Smooth muscle cell of trachea (primary cell): ENCODE measurements at places on chromosomes 4 and X. TPM values are rescaled to one million over a fixed set of nuclear protein-coding genes. Genes with fewer than 3 reads are reported as not detected.

The PRKG2 gene
- 23.3 and 41.9 TPM in 2 replicates for total RNA-seq

The UGT2B17 gene
- total RNA-seq, result not detected in 2 replicates

The SSX2B gene
- total RNA-seq, result not detected in 2 replicates

The PRDM5 gene
- 21.8 and 23.4 TPM in 2 replicates for total RNA-seq

The FAM9C gene
- total RNA-seq, result under 0.01 TPM in 1 of 2 replicates, not detected in the other

The SOWAHB gene
- under 0.01 and 0.17 TPM in 2 replicates for total RNA-seq

The WNK3 gene
- total RNA-seq, result 0.15 and 0.17 TPM in 2 replicates

The MAGEA2 gene
- total RNA-seq, result not detected in 2 replicates

The PHKA1 gene
- 6.5 and 6.8 TPM in 2 replicates for total RNA-seq

The XK gene
- under 0.01 TPM in 2 replicates for total RNA-seq

The FRMD7 gene
- total RNA-seq, result under 0.01 TPM in 1 of 2 replicates, not detected in the other

The SPP1 gene
- 0.29 and 0.83 TPM in 2 replicates for total RNA-seq

The EMCN gene
- 0.29 TPM in 1 of 2 replicates, not detected in the other for total RNA-seq

The UCP1 gene
- not detected in 2 replicates for total RNA-seq

The TAF7L gene
- 0.50 and 0.58 TPM in 2 replicates for total RNA-seq

The MEPE gene
- not detected in 2 replicates for total RNA-seq

The FSTL5 gene
- total RNA-seq, result under 0.01 TPM in 2 replicates

The CABS1 gene
- not detected in 2 replicates for total RNA-seq

The STARD8 gene
- 6.3 and 7.3 TPM in 2 replicates for total RNA-seq

The SATL1 gene
- total RNA-seq, result not detected in 2 replicates

The KCNE5 gene
- total RNA-seq, result 0.58 and 0.66 TPM in 2 replicates

The RAB33A gene
- total RNA-seq, result 1.3 and 3.8 TPM in 2 replicates

The MAGED4B gene
- 44.5 and 53.1 TPM in 2 replicates for total RNA-seq

The DMP1 gene
- not detected in 2 replicates for total RNA-seq

The BEX5 gene
- not detected in 2 replicates for total RNA-seq

The RTL5 gene
- total RNA-seq, result 2.8 and 6.3 TPM in 2 replicates

The RIBC1 gene
- total RNA-seq, result 0.87 and 0.99 TPM in 2 replicates

The SUPT20HL2 gene
- total RNA-seq, result not detected in 2 replicates

The POU3F4 gene
- not detected in 2 replicates for total RNA-seq

The RS1 gene
- total RNA-seq, result not detected in 2 replicates

The VMA21 gene
- 44.7 and 50.9 TPM in 2 replicates for total RNA-seq

The GC gene
- not detected in 2 replicates for total RNA-seq

The MRPS18C gene
- 15.4 and 36.2 TPM in 2 replicates for total RNA-seq

The DRD5 gene
- not detected in 2 replicates for total RNA-seq

The HSPA4L gene
- total RNA-seq, result 13.8 and 24.8 TPM in 2 replicates

The PALLD gene
- total RNA-seq, result 117 and 176 TPM in 2 replicates

The GABRG1 gene
- total RNA-seq, result not detected in 2 replicates

The MTHFD2L gene
- total RNA-seq, result 10.8 and 13.4 TPM in 2 replicates

The MAGEB16 gene
- total RNA-seq, result not detected in 2 replicates

The FRG1 gene
- 15.9 and 52.4 TPM in 2 replicates for total RNA-seq

The ATP2B3 gene
- total RNA-seq, result under 0.01 TPM in 1 of 2 replicates, not detected in the other

The GUCY1A1 gene
- total RNA-seq, result 4.0 and 4.2 TPM in 2 replicates
